Activated T-helper 1 cell treated with anti-CD3 and anti-CD28 coated beads, Interleukin-2, amount 50 U/mL, for 16 hours (primary cell): ENCODE measurements at places on chromosomes 3 and 15.

- DNase-seq, result no peak
These were observed 95.3 kb downstream of the TIGIT start for GRCh38 chr3:114389156-114389555.

DNA sequence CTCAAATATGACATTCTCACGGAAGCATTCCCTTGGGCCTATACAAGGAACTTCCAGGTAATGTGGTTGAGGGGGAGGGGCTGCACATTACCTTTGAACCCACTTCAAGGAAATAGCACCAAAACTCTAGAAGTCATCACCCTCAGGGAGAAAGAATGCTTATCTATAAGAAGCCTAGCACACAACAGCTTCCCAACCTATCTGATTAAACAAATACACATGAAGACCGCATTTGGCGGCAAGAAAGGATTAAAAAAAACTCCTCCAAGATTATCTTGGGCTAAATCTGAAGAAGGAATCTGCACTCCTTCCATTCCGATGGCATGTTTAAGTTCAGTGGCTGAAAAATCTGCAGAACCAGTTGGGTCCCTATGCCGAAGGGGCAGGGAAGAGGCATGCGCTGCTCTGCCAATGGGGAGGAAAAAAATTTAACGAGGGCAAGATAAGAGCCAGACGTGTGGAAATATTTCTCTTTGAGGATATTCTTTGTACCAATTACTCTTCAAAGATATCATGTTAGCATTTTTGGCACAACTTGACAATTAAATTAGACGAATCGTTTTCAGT, 82.0 kb upstream of the WNT5A start:
- no peak for DNase-seq

DNA sequence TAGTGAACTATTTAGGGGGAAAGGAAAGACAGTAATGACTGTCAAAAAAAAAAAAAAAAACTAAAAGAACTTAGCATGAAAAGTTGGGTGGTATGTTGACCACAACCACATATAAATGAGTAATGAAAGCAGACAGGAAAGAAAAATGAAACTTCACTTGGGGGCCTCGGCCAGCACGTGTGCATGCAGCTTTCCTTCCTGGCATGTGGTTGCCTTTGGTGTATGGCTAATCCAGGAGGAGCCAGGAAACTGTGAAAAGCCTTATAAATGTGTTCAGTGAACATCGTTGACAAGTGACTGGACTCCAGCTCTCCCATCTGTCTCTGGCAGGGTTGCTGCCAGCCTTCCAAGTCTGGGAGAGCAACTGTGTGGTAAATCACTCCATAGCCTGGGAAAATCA, 195.1 kb downstream of the DTWD1 start:
- no peak for DNase-seq

GRCh38 chr15:52378746-52379394, 83.3 kb upstream of the MYO5C start:
- no peak for DNase-seq

DNA sequence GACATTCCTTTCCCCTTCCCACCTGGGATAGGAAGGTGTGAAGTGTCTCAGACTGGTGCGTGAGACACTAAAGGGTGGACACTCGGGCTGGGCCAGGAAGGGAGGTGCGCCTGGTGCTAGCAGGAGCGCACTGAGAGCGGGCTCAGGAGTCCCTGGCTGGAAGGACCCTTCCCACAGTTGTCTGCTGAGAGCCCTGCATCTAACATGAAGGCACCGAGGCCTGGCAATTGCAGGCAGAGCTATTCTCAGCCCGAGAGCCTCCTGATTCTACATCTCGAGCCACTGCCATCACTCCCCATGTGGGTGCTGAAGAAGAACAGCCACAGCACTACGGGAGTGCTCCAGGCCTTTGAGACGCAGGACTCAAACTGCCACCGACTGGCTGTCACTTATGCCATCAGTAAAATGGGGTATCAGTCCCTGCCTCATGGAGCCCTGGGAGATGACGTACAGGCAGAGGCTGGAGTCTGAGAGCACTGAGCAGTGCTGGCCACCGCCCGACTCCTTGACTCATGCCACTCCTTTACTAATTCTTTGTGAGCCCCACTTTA, 159.4 kb downstream of the KLF13 start:
- no peak for DNase-seq
